Lower leg skin (tissue), 4 donors: ENCODE measurements at places on chromosomes 12 and 14. TPM values are rescaled to one million over a fixed set of nuclear protein-coding genes. Genes with fewer than 3 reads are reported as not detected.

DNA sequence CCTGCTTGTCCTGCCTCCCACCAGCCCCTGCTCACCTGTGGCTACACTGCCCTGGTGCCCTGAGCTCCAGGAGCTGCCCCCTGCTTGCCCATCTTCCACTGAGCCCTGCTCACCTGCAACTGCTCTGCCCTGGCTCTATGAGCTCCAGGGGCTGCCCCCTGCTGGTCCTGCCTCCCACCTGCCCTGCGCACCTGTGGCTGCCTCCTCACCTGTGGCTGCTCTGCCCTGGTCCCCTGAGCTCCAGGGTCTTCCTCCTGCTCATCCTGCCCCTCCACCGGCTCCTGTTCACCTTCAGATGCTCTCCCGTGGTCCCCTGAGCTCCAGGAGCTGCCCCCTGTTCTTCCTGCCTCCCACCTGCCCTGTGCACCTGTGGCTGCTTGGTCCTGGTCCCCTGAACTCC is 247.6 kb downstream of the TMEM121 start:
- DNase-seq = no peak

- DNase-seq = no peak
These were observed 127.4 kb downstream of the KCNK10 start for GRCh38 chr14:88195676-88196075.

- no peak for DNase-seq
These were observed 224.1 kb downstream of the BTG1 start for GRCh38 chr12:91921555-91921954.

GRCh38 chr14:75119056-75119455 is 7.8 kb downstream of the NEK9 start:
- DNase-seq = no peak

The FAM181A gene
- total RNA-seq = not detected

GRCh38 chr12:38898001-38898684 is 7.2 kb downstream of the CPNE8 start:
- no peak for DNase-seq

DNA sequence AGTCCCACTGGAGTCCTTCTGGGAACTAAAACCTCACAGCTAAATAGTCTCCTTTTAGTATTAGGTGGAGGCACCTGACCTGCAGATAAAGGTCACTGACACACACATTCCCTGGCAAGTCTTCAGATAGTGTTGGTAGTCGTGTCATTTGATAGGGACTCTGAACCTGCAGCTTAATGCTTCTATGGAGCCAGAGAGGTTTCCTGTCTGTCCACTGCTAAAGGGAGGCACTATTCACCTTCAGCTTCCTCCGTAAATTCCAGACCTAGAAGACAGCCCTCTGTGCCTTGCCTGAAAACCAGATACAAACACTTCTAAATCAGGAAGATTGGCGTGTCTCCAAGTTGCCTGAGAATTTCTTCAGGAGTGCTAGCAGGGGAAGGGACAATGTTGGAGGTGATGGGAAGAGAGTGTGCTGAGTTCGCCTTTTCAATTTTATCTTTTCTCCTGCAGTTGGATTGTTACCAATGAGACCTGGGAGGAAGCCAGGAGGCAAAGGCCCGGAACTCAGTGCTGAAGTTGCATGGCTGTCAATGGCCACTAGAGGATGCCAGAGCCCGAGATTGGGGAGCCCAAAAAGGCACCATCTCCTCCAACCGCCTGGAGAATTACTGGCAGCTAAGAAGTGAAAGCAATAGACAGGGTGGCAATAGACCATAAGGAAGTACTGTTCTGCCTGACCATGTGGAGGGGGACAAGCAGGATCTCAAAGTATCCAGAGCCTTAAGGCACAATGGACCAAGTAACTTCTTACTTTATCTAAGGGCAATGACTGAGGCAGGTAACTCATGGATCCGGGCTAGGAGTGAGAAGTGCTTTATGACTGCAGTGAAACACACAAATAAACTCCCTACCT is 81.6 kb upstream of the SCAF11 start:
- peak; percentile 50 for DNase-seq

DNA sequence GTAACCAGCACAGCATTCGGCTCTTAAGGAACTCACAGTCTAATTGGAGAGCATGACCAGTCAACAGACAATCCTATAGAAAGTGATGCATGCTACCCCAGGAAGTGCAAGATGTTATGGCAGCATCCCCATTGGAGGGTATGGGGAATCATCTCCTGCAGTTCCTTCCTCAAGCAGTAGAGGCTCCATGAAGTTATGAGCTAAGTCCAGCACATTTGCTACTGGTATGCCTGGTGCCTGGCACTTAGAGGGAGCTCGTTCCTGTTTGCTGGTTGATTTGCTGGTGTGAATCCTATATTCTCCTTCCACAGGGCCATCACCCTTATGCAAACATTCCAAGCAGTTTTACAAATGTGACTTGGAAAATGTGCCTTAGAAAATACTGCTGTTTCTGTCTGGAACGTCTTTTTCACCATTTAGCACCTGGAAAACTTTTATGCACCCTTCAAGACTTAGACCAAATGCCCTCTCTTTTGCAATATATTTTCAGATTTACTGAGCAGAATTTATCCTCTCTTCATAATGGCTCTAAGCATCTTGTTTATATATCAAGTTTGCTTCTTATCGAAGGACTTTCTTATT is 136.1 kb upstream of the WSCD2 start:
- DNase-seq = no peak

DNA sequence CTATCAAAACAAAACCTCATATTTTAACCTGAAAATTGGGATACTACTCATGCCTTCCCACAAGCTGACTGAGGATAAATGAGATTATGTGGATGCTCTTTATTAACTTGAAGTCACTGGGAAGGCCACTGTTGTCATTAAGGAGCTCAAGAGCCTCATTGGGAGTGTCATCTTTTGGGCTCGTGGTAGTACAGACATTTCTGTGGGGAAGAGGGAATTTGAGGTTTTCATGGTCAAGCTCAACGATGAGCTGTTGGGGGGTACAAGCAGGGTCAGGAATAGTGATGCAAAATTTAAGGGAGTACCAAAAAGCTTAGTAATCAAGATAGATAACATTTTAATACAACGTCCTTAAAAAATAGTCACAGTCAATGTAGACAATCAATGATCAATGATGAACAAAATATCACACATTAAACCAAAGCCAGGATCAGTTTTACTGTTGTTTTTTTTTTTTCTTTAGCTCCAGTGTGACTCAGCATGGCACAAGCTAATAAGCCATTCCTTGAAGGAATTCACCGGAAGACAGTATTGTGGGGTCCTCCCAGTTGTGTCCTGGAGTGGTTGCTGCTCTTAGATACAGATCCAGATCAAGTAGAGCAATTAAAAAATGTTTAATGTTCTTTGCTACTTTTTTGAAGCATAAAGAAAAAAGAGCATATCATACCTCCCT is 130.9 kb downstream of the C12orf75 start:
- no peak for DNase-seq
